Heart left ventricle (tissue), 16 donors: ENCODE measurements at places on chromosomes 12 and 14. TPM values are rescaled to one million over a fixed set of nuclear protein-coding genes. Genes with fewer than 3 reads are reported as not detected.

The HSPA2 gene
- polyA plus RNA-seq: 25.0 TPM

The TMEM119 gene
- polyA plus RNA-seq: 0.80 TPM

The ATF7IP gene
- 7.7 TPM for polyA plus RNA-seq

The PAX9 gene
- polyA plus RNA-seq: not detected

The TRAFD1 gene
- polyA plus RNA-seq: 22.3 TPM

The COL2A1 gene
- 0.04 TPM for polyA plus RNA-seq

The DIO3 gene
- 0.21 TPM for polyA plus RNA-seq

The FBLN5 gene
- polyA plus RNA-seq: 26.0 TPM

The TMEM253 gene
- 0.29 TPM for polyA plus RNA-seq

The ATN1 gene
- polyA plus RNA-seq: 61.3 TPM

The GPR84 gene
- 0.37 TPM for polyA plus RNA-seq

The SLC38A4 gene
- polyA plus RNA-seq: 0.04 TPM

The BDKRB2 gene
- polyA plus RNA-seq: 0.49 TPM
